ENCODE measurements at places on chromosomes 7 and 10.

- H3K27ac ChIP-seq: no peak overlapping the region
- no peak overlapping the region for H3K4me3 ChIP-seq
- H3K4me1 ChIP-seq: peaks cover 23% of the 10 kb centered on the region
- no peak for DNase-seq
- H3K36me3 ChIP-seq: no peaks in the 10 kb centered on the region
These were observed 78.3 kb upstream of the CTBP2 start for GRCh38 chr10:125238682-125239081.

DNA sequence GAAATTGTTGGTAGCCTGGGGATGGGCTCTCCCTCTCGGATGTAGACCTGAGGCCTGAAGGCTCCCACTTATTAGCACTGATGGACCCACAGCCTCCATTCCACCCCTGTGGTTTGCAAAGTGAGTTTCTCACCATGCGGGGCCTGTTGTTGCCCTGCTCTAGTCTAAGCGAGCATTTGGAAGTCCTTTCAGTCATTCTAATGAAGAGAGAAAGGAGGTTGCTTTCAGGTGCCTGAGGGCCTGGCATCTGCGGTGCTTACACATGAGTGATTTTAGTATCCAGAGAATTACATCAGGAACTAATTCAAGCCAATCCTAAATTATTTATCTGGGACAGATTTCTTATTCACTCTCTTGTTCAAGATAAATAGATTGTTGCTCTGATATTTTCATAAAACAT, 61.6 kb downstream of the NAMPT start:
- no peak for DNase-seq
- no peaks in the 10 kb centered on the region for H3K4me1 ChIP-seq
- no peak overlapping the region for H3K4me3 ChIP-seq
- H3K36me3 ChIP-seq: no peaks in the 10 kb centered on the region
- H3K27me3 ChIP-seq: no peaks in the 10 kb centered on the region

DNA sequence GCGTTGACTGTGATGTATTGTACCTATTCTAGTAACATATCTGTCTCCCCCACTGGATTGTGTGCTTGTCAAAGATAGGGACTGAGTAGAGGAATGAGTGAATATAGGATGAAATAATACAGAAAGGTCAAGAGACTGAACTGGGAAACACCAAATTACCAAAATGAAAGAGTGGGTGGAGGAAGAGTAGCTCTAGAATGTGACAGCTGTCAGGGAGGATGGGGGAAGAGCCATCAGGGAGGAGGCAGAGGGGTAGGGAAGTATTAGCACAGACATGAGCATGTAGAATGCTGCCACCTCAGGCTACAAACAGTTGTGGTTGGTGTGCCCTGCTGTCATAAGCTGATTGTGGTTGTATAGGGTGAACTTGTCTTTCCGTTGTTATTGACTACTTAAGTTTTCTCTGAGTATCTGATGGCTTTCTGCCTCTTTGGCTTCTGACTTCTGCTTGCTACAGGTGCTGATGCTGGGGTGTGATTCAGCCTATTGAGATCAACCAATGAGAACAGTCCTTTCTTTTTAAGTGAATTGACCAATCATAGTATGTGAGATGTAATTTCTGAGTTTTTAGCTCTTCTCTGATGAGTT, 5.6 kb downstream of the CCSER2 start:
- H3K27me3 ChIP-seq: no peaks in the 10 kb centered on the region
- H3K4me3 ChIP-seq: no peak overlapping the region
- peaks cover 28% of the 10 kb centered on the region for H3K4me1 ChIP-seq
- no peak for DNase-seq
- no peak overlapping the region for H3K27ac ChIP-seq

DNA sequence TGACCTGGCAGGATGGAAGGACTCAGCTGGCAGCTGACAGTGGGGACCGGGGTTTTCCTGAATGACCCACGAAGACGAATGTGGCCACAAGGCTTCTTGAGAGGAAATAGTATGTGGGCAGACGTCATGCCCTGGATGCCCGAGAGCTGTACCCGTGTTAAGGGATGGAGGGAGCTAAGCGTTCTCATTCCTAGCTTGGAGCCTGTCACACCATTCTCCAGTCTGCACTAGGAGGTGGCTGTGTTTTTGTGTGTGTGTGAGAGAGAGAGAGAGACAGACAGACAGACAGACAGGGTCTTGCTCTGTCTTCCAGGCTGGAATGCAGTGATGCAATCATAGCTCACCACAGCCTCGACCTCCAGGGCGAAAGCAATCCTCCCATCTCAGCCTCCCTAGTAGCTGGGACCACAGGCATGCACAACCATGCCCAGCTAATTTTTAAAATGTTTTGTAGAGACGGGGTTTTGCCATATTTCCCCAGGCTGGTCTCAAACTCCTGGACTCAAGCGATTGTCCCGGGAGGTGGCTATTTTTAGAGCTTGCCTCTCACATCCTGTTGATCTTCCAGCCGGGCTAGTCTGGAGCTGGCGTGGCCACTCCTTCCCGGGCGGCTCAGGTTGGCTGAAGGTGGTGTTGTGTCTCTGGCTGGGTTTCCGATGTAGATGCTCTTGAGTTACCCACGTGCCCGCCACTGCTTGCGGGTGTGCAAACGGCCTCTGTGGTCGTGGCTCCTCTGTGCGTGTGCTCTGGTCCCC, 2.1 kb downstream of the AMZ1 start:
- H3K36me3 ChIP-seq: no peaks in the 10 kb centered on the region
- H3K4me1 ChIP-seq: no peaks in the 10 kb centered on the region
- H3K4me3 ChIP-seq: no peak overlapping the region
- no peak for DNase-seq

GRCh38 chr7:100674411-100675104, 1.0 kb downstream of the GNB2 start:
- H3K36me3 ChIP-seq: peaks cover 33% of the 10 kb centered on the region
- H3K27ac ChIP-seq: peak overlapping the region; percentile 75
- no peak for DNase-seq
- H3K4me3 ChIP-seq: peak overlapping the region; percentile 92
- no peaks in the 10 kb centered on the region for H3K4me1 ChIP-seq

- H3K36me3 ChIP-seq: peaks cover 32% of the 10 kb centered on the region
- no peak for DNase-seq
- peak within 1 kb of the TSS; percentile 64 for H3K27ac ChIP-seq
- H3K4me3 ChIP-seq: peak within 1 kb of the TSS; percentile 93
- peaks cover 26% of the 10 kb centered on the region for H3K4me1 ChIP-seq
- no peaks in the 10 kb centered on the region for H3K27me3 ChIP-seq
These were observed at the start of gene PFKP for GRCh38 chr10:3067118-3067858. Gene PFKP, plus strand, starts transcription at chr10:3067548. Its CDS starts 48 bp downstream, at chr10:3067596.

DNA sequence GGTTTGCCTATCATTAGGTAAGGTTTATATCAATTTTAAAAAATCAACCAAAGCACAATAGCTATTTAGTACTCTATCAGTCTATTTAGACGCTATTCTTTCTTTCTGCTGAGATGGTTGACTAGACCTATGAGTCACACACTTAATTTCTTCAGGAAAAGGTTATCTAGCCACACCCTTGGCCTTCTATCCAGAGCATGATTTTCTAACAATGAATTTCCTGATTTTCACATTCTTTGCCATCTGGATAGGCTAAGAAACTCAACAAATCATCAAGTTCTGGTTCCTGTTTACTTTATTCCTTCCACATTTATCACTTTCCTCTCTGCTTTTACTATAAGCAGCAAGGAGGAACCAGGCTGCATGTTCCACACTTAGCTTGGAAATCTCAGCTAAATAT, 8.1 kb downstream of the PRPS1L1 start:
- no peak for DNase-seq
- peaks cover 15% of the 10 kb centered on the region for H3K4me1 ChIP-seq
- H3K36me3 ChIP-seq: no peaks in the 10 kb centered on the region
- peaks cover 3% of the 10 kb centered on the region for H3K27me3 ChIP-seq
- no peak overlapping the region for H3K4me3 ChIP-seq
- H3K27ac ChIP-seq: peak overlapping the region; percentile 76

DNA sequence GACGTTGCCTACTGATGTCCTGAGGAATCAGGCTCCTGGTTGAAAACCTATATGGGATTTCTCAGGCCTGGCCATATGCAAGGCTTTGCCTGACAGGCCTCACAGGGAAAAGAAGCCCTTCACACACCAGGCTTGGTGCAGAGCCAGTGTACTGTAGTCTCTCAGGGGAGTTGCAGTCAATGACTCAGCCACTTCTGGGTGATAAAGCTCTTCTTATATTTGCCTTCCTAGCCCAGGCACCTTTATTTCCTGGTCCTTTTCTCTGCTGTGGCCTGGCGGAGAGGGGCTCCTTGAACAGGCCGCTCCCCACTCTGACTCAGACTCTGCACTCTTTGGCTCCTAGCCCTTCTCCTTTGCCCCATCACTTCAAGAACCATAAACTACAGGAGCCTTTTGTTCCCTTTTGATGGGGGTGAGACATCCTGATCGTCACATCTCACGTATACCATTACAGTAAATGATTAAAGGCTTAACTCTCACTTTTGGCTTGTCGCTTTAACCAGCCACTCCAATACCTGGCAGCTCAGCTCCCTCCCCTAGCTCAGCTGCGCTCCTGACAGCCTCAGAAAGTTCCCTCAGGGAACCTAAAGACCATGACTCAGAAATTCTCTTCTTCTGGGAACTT, 33.5 kb downstream of the DPY19L1 start:
- peak; percentile 86 for DNase-seq
- H3K27me3 ChIP-seq: no peaks in the 10 kb centered on the region
- peak overlapping the region; percentile 84 for H3K27ac ChIP-seq

DNA sequence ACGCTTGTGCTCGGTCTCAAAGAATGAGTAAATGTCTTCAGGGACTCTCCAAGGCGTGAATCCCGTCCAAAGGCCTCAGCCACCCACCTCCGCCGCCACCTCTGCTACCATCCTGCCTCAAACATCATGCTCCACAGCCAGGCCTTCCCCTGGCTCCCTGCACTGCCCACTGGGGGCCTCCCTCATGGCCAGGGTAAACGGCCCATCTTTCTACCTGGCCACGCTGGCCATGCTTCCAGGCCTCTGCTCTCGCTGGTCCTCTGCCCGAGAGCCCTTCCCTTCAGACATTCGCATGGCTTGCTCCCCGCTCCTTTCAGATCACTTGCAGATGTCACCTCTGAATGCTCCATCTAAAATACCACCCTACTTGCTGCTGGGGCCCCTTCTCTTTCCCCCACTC, 40.2 kb downstream of the ZNF783 start:
- no peak overlapping the region for H3K4me3 ChIP-seq
- H3K4me1 ChIP-seq: no peaks in the 10 kb centered on the region

- H3K27me3 ChIP-seq: no peaks in the 10 kb centered on the region
- DNase-seq: no peak
- peaks cover 8% of the 10 kb centered on the region for H3K4me1 ChIP-seq
- no peak overlapping the region for H3K4me3 ChIP-seq
- no peak overlapping the region for H3K27ac ChIP-seq
These were observed 28.8 kb downstream of the CLIP2 start for GRCh38 chr7:74318043-74318442.

DNA sequence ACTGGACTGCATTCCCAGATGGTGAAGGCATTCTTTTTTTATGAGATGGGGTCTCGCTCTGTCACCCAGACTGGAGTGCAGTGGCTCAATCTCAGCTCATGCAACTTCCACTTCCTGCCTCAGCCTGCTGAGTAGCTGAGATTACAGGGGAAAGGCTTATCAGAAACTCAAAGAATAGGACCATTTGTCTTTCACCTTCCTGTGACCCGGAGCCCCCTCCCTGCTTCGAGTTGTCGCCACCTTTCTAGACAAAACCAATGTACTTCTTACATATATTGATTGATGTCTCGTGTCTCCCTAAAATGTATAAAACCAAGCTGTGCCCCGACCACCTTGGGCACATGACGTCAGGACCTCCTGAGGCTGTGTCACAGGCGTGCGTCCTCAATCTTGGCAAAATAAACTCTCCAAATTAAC, 1.8 kb upstream of the METTL27 start:
- no peaks in the 10 kb centered on the region for H3K27me3 ChIP-seq
- no peak overlapping the region for H3K27ac ChIP-seq
- H3K4me3 ChIP-seq: no peak overlapping the region
- H3K4me1 ChIP-seq: peaks cover 10% of the 10 kb centered on the region
- no peak for DNase-seq

DNA sequence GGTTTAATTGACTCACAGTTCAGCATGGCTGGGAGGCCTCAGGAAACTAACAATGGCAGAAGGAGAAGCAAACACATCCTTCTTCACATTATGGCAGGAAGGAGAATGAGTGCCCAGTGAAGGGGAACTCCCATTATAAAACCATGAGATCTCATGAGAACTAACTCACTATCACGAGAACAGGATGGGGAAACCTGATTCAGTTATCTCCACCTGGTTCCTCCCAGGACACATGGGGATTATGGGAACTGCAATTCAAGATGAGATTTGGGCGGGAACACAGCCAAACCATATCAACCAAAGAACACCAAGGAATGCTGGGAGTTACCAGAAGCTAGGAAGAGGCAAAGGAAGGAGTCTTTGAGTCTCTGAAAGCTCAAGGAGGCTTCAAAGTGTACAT, 94.3 kb downstream of the IPMK start:
- H3K4me3 ChIP-seq: no peak overlapping the region
- no peak overlapping the region for H3K27ac ChIP-seq
- no peaks in the 10 kb centered on the region for H3K4me1 ChIP-seq
- no peak for DNase-seq
- H3K27me3 ChIP-seq: no peaks in the 10 kb centered on the region

DNA sequence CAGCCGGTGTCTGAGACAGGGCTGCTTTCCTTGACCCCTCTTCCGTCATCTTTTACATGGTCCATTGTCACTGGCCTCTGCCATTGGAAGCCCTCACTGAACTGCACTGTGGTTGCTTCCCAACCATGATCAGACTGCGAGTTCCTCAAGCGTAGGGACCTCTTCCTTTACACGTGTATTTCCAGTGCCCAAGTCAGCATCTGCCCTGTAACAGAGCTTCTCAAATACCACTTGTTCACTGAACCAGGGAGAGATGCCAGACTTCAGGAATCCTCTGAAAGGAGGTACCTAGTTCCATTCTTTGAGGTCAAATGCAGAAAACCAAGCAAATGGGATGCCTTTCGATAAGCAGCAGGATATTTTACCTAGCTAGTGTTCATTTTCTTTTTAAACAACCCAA, 145.1 kb downstream of the NRP1 start:
- H3K27me3 ChIP-seq: no peaks in the 10 kb centered on the region
- DNase-seq: no peak
- no peak overlapping the region for H3K4me3 ChIP-seq
- H3K4me1 ChIP-seq: peaks cover 15% of the 10 kb centered on the region
- H3K36me3 ChIP-seq: peaks cover 56% of the 10 kb centered on the region

DNA sequence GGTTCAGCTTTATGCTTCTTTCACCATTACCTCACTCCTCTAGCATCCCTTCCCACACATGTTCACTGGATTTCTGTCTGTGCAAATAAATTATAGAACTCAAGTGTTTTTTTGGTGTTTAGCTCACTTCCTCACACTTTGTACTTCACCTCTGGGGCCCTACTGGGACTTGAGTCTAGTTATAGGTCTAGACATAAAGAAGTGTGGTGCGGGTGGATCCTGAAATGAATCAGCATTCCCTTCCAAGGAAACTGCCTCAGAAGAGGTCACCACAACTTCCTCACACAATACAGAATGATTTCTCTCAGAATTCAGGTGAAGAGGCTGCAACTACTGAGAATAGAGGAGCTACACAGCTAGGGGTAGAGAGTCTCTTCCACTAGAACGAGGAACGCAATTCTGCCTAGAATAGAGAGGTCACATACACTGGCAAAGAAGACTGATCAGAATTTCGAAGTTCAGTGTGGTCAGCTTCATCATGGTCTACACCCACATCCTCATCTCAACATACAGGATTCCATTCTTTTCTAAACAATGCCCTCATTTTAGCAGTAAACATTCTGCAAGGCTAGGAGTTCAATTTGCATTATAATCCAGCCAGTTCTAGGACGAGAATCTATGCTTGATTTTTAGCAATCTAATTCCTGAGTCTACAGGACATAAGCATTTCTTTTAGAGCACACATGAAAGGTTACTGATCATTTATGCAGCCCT, 938.7 kb upstream of the PHF14 start:
- no peak overlapping the region for H3K4me3 ChIP-seq
- H3K27ac ChIP-seq: no peak overlapping the region
- no peaks in the 10 kb centered on the region for H3K4me1 ChIP-seq
- H3K27me3 ChIP-seq: no peaks in the 10 kb centered on the region
- H3K36me3 ChIP-seq: no peaks in the 10 kb centered on the region
- no peak for DNase-seq

Data from RWPE2 (cell line).